Neural crest cell (in vitro differentiated cells): ENCODE measurements at places on chromosomes 3 and 15. TPM values are rescaled to one million over a fixed set of nuclear protein-coding genes. Genes with fewer than 3 reads are reported as not detected.

The RASL12 gene
- 1.5 and 1.8 TPM in 2 replicates for total RNA-seq

DNA sequence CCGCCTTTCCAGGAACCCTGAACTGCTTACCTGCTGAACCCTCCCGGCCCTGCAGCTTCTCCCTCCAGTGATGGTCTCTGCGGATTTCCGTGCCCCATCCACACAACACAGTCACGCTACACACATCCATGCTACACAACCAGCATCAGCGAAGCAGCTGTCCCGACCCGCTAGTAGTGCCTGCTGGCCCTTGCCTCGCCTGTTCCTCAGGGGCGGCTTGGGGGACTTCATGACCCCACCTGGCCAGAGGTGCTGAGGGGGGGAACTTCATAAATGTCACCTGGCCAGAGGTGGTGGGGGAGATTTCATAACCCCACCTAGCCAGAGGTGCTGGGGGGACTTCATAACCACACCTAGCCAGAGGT is 530 bp upstream of the TUBGCP5 start:
- peaks cover 7% of the 10 kb centered on the region for H3K36me3 ChIP-seq
- H3K27me3 ChIP-seq, result no peaks in the 10 kb centered on the region
- H3K4me1 ChIP-seq, result peaks cover 21% of the 10 kb centered on the region
- DNase-seq, result no peak
- H3K27ac ChIP-seq, result peak overlapping the region; percentile 78
- peak overlapping the region; percentile 95 for H3K4me3 ChIP-seq

GRCh38 chr15:39692356-39693327 is 90.0 kb downstream of the FSIP1 start:
- H3K36me3 ChIP-seq, result no peaks in the 10 kb centered on the region
- peak overlapping the region; percentile 81 for H3K27ac ChIP-seq
- H3K4me1 ChIP-seq, result peaks cover 45% of the 10 kb centered on the region
- H3K27me3 ChIP-seq, result no peaks in the 10 kb centered on the region

The MITF gene
- 2.0 and 2.7 TPM in 2 replicates for total RNA-seq

- DNase-seq, result no peak
- H3K36me3 ChIP-seq, result peaks cover 14% of the 10 kb centered on the region
- no peak overlapping the region for H3K27ac ChIP-seq
- peaks cover 4% of the 10 kb centered on the region for H3K4me1 ChIP-seq
- H3K4me3 ChIP-seq, result no peak overlapping the region
Observed at GRCh38 chr3:195219351-195220230, 51.4 kb downstream of the XXYLT1 start.

The AP3B2 gene
- total RNA-seq, result 17.4 and 20.0 TPM in 2 replicates

GRCh38 chr3:187713504-187713903 is 11.1 kb upstream of the RTP2 start:
- H3K27me3 ChIP-seq, result peaks cover 4% of the 10 kb centered on the region
- no peaks in the 10 kb centered on the region for H3K4me1 ChIP-seq
- H3K4me3 ChIP-seq, result no peak overlapping the region
- no peak overlapping the region for H3K27ac ChIP-seq
- no peak for DNase-seq

- H3K27ac ChIP-seq, result no peak overlapping the region
- no peaks in the 10 kb centered on the region for H3K4me1 ChIP-seq
- H3K4me3 ChIP-seq, result no peak overlapping the region
- H3K27me3 ChIP-seq, result peaks cover 6% of the 10 kb centered on the region
Observed at GRCh38 chr3:22971497-22971896, 231.6 kb upstream of the UBE2E2 start.

GRCh38 chr3:115233021-115233420 is 85.9 kb upstream of the ZBTB20 start:
- no peaks in the 10 kb centered on the region for H3K36me3 ChIP-seq
- H3K27ac ChIP-seq, result no peak overlapping the region
- no peak overlapping the region for H3K4me3 ChIP-seq
- no peaks in the 10 kb centered on the region for H3K27me3 ChIP-seq
- H3K4me1 ChIP-seq, result no peaks in the 10 kb centered on the region

DNA sequence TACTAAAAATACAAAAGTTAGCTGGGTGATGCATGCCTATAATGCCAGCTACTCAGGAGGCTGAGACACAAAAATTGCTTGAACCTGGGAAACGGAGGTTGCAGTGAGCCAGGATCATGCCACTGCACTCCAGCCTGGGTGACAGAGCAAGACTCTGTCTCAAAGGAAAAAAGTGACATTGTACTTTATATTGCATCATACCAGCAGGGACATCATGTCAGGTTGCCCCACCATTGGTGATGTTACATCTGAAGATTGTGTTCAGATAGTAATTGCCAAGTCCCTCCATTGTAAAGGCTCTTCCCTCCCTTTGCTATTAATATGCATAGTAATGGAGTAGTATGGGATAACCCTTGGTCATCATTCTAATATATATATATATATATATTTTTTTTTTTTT is 44.8 kb downstream of the FOXL2 start:
- no peak overlapping the region for H3K4me3 ChIP-seq
- H3K27ac ChIP-seq, result no peak overlapping the region
- H3K27me3 ChIP-seq, result no peaks in the 10 kb centered on the region
- H3K4me1 ChIP-seq, result no peaks in the 10 kb centered on the region
- H3K36me3 ChIP-seq, result no peaks in the 10 kb centered on the region
